NCI-H774 (cell line): ENCODE measurements at places on chromosomes 5 and 9.

- DNase-seq, result no peak
Observed at GRCh38 chr5:177494346-177495195, 2.8 kb downstream of the PDLIM7 start.

DNA sequence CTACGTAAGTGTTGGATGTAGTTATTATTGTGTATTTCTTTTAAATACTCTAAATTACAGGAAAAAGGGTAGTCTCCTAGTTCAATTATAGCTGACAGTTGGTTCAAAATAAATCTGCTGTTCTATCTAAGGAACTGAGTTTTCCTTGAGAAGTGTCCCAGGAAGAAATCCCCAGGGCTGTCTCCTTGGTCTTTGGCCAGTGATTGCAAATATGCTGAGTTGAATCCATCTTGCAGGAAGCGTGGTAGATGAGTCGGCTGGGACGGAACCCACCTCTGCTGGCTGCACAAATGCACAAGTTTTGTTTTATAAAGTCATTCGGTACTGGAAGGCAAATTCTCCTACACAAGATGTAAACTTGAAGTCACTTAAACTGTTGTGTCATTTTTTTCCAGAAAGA lies 30.2 kb upstream of the HOMER1 start:
- DNase-seq, result no peak

GRCh38 chr9:9612270-9612669 lies 1000.5 kb downstream of the PTPRD start:
- peak; percentile 84 for DNase-seq

DNA sequence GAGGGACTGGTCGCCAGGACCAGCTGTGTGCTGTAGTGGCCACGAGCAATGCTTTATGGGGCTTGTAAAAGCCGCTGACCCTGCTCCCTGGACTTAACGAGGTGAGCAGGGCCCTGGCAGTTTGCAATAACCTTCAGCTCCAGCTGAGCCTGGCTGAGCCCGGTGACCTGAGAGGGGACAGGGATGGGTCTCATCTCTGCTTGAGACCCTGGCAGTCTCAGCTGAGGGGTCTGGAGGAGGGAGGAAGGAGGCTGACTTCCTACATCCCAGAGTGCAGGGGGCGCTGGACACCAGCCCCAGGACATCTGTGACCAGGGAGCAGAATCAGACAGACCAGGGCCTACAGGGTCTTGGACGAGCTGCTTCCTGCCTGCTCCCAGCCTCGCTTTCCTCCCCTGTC lies 277.5 kb upstream of the MVB12B start:
- DNase-seq, result no peak

GRCh38 chr9:95796029-95796428 lies 79.5 kb upstream of the ERCC6L2 start:
- peak; percentile 90 for DNase-seq

DNA sequence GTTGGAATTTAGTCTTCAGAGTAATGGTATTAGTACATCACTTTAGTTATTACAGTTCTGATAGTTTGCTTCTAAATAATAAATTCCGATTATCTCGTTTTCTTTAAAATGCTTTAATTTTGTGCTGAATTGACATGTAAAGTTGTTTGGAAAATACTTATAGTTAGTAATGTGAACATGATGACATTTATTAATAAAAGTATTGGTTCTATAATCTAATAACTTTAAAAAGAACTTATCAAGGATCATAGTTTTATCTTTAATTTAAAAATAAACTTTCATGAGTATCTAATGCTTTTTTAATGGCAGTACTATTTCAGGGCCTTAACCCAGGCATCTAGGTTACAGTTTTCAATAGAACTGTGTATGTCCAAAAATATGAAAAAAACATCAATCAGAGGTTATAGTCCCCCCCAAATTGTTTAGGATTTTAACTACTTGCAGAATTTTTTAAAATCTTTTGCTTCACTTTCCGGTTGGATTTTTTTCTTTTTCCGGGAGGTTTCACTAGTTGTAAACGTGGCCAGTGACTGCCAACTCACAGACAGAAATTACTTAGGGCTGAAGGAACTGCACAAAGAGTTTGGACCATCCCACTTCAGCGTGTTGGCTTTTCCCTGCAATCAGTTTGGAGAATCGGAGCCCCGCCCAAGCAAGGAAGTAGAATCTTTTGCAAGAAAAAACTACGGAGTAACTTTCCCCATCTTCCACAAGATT lies 680 bp downstream of the GPX8 start:
- no peak for DNase-seq

DNA sequence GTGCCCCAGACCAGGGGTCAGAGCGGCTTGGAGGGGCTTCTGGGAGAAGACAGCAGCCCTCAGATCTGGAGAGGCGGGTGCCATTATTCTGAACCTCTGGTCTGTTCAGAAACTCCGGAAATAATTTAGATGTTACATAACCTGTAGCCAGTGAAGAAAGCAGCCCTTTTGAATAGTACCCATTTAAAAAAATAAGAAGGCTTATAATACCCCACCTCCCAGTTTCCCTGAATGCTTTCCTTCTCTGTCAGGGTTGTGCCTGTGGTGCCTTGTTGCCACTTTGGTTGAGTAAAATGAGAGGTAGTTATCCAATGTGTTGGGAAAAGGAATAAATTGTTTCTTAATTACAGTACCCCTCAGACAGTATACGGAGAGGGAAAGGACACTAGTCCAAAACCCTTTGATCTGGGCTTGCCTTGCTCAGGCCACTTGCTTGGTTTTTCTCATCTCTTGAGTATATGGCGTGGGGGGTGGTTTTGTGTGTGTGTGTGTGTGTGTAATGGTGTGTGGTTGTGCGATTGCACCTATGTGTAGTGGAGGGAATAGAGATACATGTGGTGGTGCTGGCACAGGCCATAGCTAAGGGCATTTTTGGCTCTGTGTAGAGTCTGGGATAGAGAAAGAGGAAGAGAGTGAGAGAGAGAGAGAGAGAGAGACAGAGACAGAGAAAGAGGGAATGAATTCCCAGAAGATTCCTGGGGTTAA lies 59.1 kb upstream of the TLR4 start:
- no peak for DNase-seq

DNA sequence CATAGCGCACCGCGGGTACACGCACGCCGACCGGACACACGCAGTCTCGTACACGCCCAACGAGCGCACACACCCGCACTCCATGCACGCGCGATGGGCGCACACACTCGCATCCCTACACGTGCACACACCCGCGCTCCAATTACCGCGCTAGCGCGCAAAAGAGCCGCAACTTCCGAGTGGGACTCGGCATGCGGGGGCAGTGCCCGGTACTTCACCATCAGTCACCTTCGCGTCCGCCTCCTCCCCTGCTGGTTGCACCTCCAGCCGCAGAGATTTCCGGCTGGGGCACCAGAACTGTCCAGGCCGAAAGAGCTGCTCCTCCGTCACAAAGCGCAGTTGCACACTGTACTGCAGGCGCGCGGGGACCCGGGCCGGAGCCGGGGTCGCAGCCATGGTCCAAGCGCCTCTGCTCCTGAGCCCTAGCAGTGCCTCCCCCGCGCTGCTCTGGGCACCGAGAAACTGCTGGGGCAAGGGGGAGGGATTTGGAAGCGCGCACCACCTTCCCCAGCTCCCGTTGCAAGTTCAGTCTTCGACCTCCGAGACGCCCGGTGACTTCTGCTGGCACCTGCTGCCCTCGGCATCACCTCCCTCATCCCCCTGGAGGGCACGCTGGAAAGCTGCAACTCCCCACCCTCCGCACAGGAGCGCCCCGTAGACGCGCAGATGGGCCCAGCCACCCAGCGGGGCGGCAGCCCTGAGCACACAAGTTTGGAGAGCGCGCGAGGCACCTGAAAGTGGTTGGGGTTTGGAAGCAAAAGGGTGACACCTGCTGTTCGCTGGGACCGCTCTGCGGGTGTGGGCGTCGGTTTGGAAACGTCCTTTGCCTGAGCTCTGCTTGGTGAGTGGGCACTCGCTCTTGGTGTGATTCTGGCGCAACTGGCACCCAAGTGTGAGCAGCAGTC lies 337.4 kb upstream of the PUM3 start:
- DNase-seq, result peak; percentile 70

GRCh38 chr5:106140101-106140500 lies 1530.6 kb downstream of the EFNA5 start:
- DNase-seq, result no peak

- no peak for DNase-seq
Observed at GRCh38 chr9:121232251-121232650, 30.6 kb upstream of the RAB14 start.

DNA sequence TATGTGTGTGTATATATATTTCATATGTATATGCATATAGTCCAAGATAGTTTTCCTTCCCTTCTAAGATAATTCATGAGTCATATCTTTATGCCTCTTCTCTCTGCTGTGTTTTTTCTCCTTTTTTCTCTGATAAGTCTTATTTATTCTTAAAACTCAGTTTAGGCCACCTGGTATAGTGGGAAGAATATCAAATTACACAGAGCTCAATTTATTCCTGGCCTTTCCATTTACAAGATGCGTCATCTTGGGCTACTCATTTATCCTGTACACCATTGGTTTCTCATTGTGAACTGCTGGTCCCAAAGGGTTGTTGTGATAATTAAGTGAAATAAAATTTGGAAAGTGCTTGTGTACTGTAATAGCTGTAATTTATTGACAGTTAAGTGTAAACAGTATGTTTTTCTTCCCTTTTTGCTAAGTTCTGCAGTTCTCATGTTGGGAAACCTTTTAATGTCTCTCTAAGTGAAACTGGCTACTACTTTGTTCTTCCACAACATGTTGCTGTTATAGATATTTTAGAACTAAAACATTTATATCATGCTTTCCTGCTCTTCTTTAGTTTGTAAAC lies 19.4 kb downstream of the CCDC171 start:
- peak; percentile 50 for DNase-seq

DNA sequence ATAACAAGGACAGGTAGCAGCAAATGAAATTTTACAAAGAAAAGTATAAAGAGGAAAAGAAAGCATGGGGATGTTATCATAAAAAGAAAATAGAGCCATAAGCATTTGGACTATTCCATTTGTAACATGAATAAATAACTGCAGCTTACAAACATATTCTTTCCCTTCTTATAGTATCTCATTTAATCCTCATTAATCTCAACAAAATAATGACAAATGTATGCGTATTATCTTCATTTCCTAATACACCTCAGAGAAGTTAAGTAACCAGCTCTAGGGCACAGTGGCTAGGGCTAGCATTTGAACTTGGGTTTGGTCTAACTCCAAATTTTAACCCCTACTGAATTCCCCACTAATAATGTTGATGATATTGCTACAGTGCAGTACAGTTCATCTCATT lies 175.5 kb upstream of the POU5F2 start:
- no peak for DNase-seq

DNA sequence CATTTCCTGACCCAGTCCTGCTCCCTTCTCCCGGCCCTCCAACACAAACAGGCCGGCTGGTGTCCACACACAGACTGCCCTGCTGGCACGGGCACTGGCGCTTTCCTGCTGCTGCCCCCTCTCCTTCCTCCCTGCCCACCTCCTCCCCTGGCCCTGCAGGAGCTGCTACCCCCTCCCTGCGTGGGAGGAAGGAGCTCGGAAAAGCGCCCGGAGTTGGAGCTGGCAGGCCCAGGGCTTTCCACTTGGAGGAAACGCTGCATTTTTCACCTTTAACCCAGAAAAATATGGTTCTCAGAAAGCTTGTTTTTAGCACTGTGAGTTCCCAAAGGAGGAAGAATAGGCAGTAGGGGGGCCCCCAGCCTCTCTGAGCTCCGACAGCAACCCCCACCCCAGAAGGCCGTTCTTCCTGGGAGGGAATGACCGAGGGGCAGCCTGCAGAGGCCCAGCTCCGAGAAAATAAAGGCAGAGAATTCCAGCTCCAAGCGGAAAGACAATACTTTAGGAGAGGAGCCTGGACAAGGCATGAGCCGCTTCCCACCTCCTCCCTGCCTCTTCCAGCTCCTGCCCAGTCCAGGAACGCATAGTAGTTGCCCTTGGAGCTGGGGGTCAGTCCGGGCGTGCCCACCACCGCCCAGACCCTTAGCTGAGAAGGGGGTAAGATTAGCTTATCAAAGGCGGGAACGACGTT lies 88.9 kb downstream of the LIFR start:
- no peak for DNase-seq

DNA sequence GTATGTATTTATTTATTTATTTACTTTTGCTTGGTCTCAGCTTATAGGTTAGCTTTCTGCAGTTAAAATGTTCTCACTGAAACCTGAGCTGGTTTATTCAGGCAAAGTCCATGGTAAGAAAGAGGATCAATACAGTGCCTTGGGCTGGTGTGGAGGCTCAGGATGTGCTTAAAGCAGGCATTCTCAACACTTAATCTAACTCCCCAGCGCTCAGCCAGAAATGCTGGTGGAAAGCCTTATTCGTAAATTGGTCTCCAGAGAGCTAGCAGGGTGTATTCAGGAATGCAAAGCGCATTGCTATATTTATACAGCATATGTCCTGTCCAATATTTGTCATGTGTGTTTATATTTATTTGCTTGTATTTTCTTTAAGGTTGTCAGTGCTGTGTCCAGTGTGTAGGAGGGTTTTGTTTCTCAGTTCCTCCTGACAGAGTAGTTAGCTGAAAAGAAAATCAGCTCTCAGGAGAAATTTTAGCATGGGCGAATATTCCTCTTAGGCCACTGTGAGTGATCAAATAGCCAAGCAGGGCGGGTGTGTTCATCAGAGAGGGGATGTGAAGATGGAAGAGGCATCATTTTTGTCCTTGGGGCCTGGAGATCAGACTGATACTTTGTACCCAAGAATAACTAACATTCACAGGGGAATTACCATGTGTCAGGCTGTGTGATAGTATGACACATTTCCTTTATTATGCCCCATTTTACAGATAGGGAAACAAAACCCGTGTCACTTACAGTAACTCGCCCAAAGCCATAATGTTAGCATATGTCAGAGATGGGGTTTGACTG lies 65.8 kb downstream of the DOCK2 start:
- DNase-seq, result no peak

- DNase-seq, result no peak
Observed at GRCh38 chr5:79886925-79887655, 104.0 kb downstream of the MTX3 start.

DNA sequence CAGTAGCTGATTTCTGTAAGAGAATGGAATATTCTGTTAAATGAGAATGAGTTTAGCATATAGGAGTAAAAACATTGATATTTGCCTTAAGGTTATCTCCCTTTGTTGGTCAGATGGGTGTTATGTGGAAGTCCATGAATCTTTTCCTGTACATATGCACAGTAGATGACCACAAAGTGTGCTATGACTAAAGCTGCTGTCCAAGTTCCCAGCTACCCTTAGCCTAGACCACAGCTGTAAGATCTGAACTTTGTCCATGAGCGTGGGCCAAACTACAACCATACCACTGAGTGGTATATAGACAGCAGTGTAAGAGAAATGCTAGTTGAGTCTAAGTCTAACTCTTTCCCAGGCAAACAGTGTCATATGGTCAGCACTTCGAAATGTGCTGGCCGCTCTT lies 48.8 kb downstream of the CD180 start:
- no peak for DNase-seq

- no peak for DNase-seq
Observed at GRCh38 chr9:8883321-8883720, 1083.7 kb upstream of the DMAC1 start.

GRCh38 chr5:173163219-173163618 lies 18.9 kb downstream of the BNIP1 start:
- no peak for DNase-seq

DNA sequence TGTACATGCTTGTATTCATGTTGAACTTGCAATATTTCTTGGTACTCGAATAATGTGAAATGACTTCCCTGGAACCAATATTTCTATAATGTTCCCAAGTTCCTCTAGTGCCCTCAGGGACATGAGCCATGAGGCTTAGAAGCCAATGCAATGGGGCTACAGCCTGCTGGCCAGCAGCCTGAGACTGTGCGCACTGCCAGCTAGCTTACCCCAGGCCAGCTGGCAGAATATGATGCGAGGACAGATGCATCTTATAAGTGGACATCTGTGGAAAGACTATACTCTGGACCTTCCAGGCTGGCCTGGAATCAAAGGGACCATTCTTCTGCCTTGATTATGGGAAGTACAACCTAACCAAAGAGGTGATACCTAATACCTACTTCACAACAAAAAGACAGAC lies 1862.0 kb upstream of the ACO1 start:
- no peak for DNase-seq
